ENCODE measurements at places on chromosomes 7 and 10.

GRCh38 chr7:99740573-99741440 lies 5.8 kb upstream of the CYP3A7 start:
- H3K4me1 ChIP-seq: no peaks in the 10 kb centered on the region
- no peak overlapping the region for H3K27ac ChIP-seq
- H3K36me3 ChIP-seq: no peaks in the 10 kb centered on the region
- H3K27me3 ChIP-seq: no peaks in the 10 kb centered on the region

- no peaks in the 10 kb centered on the region for H3K27me3 ChIP-seq
- no peak overlapping the region for H3K27ac ChIP-seq
- H3K36me3 ChIP-seq: no peaks in the 10 kb centered on the region
- no peaks in the 10 kb centered on the region for H3K4me1 ChIP-seq
- no peak overlapping the region for H3K4me3 ChIP-seq
Measured at GRCh38 chr10:43313901-43314300, 47.0 kb upstream of the RASGEF1A start.

GRCh38 chr10:72738486-72738885 lies 46.5 kb downstream of the MCU start:
- H3K27me3 ChIP-seq: no peaks in the 10 kb centered on the region
- peaks cover 7% of the 10 kb centered on the region for H3K4me1 ChIP-seq
- no peaks in the 10 kb centered on the region for H3K36me3 ChIP-seq
- no peak overlapping the region for H3K4me3 ChIP-seq
- H3K27ac ChIP-seq: peak overlapping the region; percentile 9
- no peak for DNase-seq

GRCh38 chr7:112162142-112162766 lies 43.9 kb downstream of the DOCK4 start:
- H3K36me3 ChIP-seq: no peaks in the 10 kb centered on the region
- no peak overlapping the region for H3K4me3 ChIP-seq
- no peaks in the 10 kb centered on the region for H3K27me3 ChIP-seq

- no peaks in the 10 kb centered on the region for H3K27me3 ChIP-seq
- H3K4me3 ChIP-seq: peak overlapping the region; percentile 24
- H3K36me3 ChIP-seq: no peaks in the 10 kb centered on the region
- H3K4me1 ChIP-seq: peaks cover 29% of the 10 kb centered on the region
- DNase-seq: no peak
- H3K27ac ChIP-seq: peak overlapping the region; percentile 97
Measured at GRCh38 chr10:71769279-71769823, 4.0 kb downstream of the VSIR start.

GRCh38 chr10:131786756-131787605 lies 113.8 kb upstream of the PPP2R2D start:
- H3K36me3 ChIP-seq: no peaks in the 10 kb centered on the region
- no peak for DNase-seq
- no peaks in the 10 kb centered on the region for H3K27me3 ChIP-seq
- H3K4me3 ChIP-seq: no peak overlapping the region

GRCh38 chr7:147321504-147321903 lies 1204.9 kb downstream of the CNTNAP2 start:
- no peak overlapping the region for H3K4me3 ChIP-seq
- no peak for DNase-seq
- H3K4me1 ChIP-seq: no peaks in the 10 kb centered on the region

DNA sequence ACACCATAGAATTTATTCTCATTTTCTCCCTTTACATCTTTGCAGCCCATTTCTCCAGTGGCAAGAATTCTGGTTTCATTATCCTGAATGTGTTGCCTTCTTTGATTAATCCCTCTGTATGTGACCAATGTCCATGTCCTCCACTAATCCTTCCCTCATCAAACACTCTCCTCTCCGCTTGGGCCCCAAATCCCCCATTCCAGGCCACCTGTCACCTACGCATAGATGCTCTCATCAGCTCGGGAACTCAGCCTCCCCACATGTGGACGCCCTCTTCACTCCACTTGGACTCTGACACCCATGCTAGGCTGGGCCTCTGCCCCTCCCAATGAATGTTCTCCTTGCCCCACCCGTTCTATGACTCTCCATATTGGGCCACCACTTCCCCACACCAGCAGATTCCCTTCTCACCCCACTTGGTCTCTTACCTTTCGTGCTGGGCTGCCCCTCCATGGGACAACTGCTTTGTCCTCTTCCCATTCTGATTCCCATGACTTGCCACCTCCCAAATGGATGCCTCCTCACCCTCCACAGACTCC lies 18.7 kb upstream of the RBM20 start:
- H3K27ac ChIP-seq: no peak overlapping the region
- no peaks in the 10 kb centered on the region for H3K36me3 ChIP-seq
- DNase-seq: no peak
- no peaks in the 10 kb centered on the region for H3K4me1 ChIP-seq

GRCh38 chr10:126880926-126881325 lies 24.3 kb upstream of the DOCK1 start:
- no peaks in the 10 kb centered on the region for H3K27me3 ChIP-seq
- no peak overlapping the region for H3K4me3 ChIP-seq
- no peaks in the 10 kb centered on the region for H3K4me1 ChIP-seq
- no peak for DNase-seq

DNA sequence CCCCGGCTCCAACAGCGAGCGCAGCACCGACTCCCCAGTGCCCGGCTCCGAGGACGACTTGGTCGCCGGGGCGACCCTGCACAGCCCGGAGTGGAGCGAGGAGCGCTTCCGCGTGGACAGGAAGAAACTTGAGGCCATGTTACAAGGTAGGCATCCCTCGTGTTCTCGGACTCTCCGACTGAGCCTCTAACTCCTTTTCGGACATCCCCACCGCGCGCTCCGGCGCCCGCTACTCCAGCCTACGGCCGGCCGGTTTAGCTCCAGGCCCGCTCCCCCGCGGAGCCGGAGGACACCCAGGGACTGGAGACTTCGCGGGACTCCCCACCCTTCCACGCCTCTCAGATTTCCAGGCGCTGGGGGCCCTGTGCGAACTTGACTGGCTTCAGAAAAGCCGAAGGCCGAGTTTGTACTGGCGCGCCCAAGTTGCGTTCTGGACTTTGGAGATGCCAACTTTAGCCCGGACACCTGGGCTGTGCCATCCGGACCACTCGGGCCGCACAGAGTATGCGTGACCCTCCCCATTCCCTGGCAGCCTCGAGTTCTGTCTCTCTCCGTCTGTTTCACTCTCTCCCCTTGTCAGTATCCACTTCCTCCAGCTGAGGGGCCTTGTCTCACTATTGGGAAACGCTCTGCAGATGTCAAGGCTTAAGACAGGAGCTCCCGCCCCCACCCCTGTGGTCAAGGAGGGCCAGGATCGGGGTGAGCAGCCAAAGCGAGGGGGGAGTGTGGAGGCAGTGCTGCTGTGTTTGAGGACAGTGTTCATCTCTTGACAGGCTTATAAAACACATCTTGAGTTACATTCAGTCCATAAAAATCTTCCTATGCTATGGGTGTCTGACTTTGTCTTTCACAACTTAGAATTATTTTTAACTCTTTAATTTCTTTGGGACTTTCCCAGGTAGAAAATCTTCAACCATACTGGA lies 777 bp downstream of the BICC1 start:
- no peaks in the 10 kb centered on the region for H3K27me3 ChIP-seq
- no peaks in the 10 kb centered on the region for H3K36me3 ChIP-seq
- peak overlapping the region; percentile 46 for H3K4me3 ChIP-seq
- H3K4me1 ChIP-seq: no peaks in the 10 kb centered on the region

DNA sequence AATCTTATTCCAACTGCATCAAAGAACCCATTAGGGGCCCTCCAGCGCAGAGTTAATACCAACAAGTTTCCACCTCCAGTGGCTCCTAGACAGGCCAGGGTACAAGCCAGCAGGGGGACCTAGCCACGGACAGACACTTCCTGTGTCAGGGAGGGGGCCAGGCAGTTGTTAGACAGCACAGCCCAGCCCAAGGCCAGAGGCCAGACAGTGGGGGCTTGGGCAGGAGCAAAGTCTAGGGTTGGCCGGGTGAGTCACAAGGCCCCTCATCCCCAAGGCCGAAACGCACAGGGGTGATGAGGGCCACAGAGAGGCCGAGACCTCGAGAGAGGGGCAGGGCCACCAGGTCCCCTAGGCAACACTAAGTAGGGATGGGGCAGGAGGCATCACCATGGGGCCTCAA lies 19.3 kb upstream of the OPTN start:
- H3K36me3 ChIP-seq: no peaks in the 10 kb centered on the region
- DNase-seq: no peak

- no peaks in the 10 kb centered on the region for H3K4me1 ChIP-seq
- no peak for DNase-seq
- no peaks in the 10 kb centered on the region for H3K36me3 ChIP-seq
- peak overlapping the region; percentile 97 for H3K27ac ChIP-seq
Measured at GRCh38 chr10:122375679-122376160, 1.2 kb downstream of the PLEKHA1 start.

DNA sequence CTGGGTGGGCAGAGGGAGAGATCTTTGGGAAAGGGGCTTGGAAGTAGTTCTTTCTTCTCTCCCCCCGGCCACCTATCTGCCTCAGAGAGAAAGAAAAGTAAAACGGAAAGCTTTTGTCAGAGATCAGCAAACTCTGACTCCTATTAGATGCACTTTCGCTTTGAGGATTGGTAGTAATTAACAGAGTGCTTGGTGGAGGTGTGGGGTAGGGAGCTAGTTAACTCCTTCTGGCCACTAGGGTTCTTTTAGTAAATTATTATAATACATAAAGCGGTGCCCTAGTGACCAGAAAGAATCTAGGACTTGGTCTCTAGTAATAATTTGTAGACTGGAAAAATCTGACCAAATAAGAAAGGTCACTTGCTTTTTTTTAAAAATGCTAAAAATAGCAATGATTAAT lies 54.6 kb downstream of the CPVL start:
- no peak for DNase-seq
- no peaks in the 10 kb centered on the region for H3K36me3 ChIP-seq
- peak overlapping the region; percentile 17 for H3K4me3 ChIP-seq
- peak overlapping the region; percentile 63 for H3K27ac ChIP-seq
- H3K4me1 ChIP-seq: no peaks in the 10 kb centered on the region
- H3K27me3 ChIP-seq: no peaks in the 10 kb centered on the region

DNA sequence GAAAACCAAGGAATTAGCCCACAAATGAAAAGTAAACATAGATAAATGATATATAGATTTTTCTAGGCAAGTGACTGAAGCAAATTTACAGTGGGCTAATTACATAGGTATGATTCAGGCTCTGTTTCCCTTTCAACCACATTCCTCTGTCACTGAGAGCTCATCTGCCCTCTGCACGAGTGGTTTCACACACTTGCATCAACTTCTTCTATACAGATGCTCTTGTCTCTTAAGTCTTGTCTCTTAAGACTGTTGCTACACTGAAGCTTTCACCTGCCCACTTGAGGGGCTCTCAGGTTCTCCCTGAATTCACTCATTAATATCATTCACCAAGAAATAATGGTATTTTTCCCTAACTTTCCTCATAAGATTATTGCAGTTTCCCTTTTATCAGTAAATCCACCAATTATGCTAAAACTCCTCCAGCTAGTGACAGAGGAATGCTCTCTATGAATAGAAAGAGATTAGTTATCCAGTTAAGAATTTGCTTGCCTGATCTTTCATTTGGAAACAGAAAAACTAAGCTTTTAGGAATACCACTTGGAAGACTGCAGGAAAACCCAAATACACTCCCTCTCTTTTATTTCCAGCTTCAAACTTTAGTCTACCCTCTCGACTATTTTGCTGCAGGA lies 95.7 kb downstream of the ELAPOR2 start:
- no peak for DNase-seq
- H3K36me3 ChIP-seq: no peaks in the 10 kb centered on the region
- no peaks in the 10 kb centered on the region for H3K4me1 ChIP-seq

- H3K4me1 ChIP-seq: peaks cover 4% of the 10 kb centered on the region
- no peak overlapping the region for H3K27ac ChIP-seq
- no peak overlapping the region for H3K4me3 ChIP-seq
- no peaks in the 10 kb centered on the region for H3K36me3 ChIP-seq
- H3K27me3 ChIP-seq: no peaks in the 10 kb centered on the region
Measured at GRCh38 chr7:66265566-66265965, 60.4 kb downstream of the TPST1 start.

DNA sequence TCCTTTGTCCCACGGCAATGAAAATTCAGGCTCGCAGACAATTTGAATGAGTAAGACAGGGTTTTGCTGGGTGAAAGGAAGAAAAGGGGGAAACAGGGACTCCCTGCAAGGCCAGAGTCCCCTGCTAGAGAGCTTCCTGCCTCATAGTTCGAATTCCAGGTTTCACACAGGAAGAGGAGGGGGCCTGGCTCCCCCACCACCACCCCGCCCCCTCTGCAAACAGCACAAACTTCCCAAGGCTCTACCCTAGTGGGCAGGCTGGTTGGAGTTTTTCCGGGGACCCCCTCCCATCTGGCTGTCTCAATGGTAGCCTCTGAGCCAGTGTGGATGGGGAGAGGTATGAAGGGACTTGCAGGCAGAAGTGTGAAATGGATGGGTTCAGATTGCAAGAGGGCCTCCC lies 57.4 kb upstream of the NEBL start:
- DNase-seq: no peak
- no peak overlapping the region for H3K27ac ChIP-seq
- no peaks in the 10 kb centered on the region for H3K27me3 ChIP-seq
- no peak overlapping the region for H3K4me3 ChIP-seq

DNA sequence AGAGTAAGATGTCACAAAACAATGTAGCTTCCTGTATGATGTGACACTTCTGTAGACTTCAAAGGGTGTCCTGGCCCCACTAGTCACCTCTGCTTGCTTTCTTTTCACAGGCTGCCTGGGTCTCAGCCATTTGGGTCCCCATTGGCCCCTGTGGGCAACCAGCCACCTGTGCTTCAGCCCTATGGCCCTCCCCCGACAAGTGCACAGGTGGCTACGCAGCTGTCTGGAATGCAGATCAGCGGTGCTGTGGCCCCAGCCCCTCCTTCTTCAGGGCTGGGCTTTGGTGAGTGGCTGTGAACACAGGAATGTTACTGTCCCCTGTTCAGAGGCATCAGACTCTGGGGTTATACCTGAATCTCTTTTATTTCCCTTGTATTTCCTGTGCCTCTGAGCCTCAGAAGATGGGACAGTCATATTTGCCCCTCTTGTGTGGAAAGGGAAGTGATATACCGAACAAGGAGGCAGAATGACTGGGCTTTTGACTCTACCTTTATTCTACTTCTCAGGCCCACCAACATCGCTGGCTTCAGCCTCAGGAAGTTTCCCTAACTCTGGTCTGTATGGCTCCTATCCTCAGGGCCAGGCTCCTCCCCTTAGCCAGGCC lies 15.4 kb downstream of the SEC24C start:
- no peak for DNase-seq
- H3K36me3 ChIP-seq: no peaks in the 10 kb centered on the region
- no peaks in the 10 kb centered on the region for H3K27me3 ChIP-seq
- no peak overlapping the region for H3K27ac ChIP-seq

DNA sequence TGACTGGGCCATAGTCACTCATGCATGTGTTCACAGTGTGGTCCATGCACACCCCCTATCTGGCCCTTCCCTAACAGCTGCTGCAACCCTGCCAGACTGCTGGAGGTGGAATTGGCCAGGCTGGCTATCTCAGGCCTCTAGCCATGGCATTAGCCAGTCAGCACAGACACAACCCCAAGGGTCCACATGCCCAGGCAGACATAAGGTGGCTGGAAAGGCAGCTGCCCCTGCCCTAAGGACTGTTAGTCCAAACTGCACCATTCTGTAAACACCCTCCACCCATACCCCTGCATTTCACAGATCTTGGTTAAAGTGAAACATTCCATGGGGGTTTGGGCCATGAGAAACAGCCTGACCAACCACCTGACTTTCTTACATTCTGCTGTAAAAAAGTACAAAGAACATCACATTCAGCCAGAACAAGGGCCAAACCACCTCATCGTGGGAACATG lies 137.4 kb upstream of the KCNMA1 start:
- no peaks in the 10 kb centered on the region for H3K36me3 ChIP-seq
- no peak overlapping the region for H3K27ac ChIP-seq
- DNase-seq: no peak
- H3K4me1 ChIP-seq: no peaks in the 10 kb centered on the region
- H3K27me3 ChIP-seq: no peaks in the 10 kb centered on the region
- no peak overlapping the region for H3K4me3 ChIP-seq

GRCh38 chr10:108409306-108409705 lies 1244.8 kb upstream of the SORCS1 start:
- no peak for DNase-seq
- H3K4me1 ChIP-seq: no peaks in the 10 kb centered on the region
- H3K27me3 ChIP-seq: no peaks in the 10 kb centered on the region
- H3K27ac ChIP-seq: no peak overlapping the region
- H3K4me3 ChIP-seq: no peak overlapping the region

Measured in uterus (tissue), 4 donors.